ENCODE measurements at places on chromosomes 1 and 21.

- DNase-seq = no peak
These were observed 267.7 kb downstream of the ZNF648 start for GRCh38 chr1:181793831-181794230.

DNA sequence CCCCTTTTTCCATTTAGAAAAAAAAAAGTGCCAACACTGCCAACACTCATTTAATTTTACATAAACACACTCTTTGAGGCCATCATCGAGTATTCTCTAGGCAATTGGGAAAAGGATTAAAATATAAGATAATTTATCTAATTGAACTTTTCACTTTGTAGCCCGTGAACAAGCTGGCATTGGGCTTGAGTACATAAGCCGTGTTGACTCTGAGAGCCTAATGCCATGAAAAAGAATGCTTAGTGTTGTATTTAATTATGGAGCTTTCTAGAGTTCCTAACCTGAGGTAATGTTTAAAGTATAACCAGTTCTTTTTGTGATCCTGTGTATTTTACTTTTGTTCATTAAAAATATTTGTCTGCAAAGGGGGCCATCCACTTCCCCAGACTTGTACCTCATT is 193.8 kb downstream of the LYPLAL1 start:
- DNase-seq = no peak

DNA sequence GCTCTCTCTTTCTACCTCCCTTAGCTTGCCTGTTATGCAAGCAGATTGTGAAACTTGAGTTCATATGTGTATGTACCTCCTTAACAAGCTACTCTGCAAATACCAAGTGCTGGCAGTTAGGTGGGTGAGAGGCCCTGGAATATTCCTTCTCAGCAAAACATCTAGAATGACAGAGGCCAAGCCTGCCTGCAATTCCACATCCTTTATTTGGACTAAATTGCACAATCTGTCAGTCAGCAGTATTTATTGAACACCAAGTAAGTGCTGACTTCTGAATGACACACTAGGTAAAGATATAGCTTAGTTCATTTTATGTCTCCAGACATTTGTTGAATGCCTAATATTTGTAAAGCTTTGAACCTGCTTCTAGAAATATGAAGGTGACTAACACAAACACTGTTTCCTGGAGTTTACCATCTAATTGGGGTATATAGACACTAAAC is 87.5 kb downstream of the RGL1 start:
- DNase-seq = no peak

- no peak for DNase-seq
These were observed 102.3 kb downstream of the KCNJ15 start for GRCh38 chr21:38359090-38359489.

- no peak for DNase-seq
These were observed 310.9 kb downstream of the MATN1 start for GRCh38 chr1:30412241-30413110.

- no peak for DNase-seq
These were observed 1523.0 kb upstream of the B3GALT2 start for GRCh38 chr1:194709439-194709838.

DNA sequence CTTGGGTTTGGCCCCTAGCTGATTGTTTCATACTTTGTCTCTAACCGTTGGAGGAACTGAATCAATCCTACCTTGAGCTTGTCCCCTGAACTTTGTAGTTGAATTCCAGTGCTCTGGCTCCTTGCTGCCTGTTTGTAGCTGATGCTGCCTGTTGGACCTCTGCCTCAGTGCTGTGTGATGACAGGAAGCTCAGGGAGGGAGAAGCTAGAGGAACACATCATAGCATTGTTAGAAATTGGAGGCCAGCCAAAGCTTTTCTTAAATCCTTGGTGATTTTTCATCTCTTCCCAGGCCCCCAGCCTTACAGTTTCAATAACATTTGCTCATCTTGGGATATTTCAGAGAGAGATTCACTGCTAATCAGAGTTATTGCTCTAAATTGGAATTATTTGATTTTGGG is 34.0 kb downstream of the MACF1 start:
- DNase-seq = no peak

- no peak for DNase-seq
These were observed 27.3 kb downstream of the KCNQ4 start for GRCh38 chr1:40810927-40811326.

DNA sequence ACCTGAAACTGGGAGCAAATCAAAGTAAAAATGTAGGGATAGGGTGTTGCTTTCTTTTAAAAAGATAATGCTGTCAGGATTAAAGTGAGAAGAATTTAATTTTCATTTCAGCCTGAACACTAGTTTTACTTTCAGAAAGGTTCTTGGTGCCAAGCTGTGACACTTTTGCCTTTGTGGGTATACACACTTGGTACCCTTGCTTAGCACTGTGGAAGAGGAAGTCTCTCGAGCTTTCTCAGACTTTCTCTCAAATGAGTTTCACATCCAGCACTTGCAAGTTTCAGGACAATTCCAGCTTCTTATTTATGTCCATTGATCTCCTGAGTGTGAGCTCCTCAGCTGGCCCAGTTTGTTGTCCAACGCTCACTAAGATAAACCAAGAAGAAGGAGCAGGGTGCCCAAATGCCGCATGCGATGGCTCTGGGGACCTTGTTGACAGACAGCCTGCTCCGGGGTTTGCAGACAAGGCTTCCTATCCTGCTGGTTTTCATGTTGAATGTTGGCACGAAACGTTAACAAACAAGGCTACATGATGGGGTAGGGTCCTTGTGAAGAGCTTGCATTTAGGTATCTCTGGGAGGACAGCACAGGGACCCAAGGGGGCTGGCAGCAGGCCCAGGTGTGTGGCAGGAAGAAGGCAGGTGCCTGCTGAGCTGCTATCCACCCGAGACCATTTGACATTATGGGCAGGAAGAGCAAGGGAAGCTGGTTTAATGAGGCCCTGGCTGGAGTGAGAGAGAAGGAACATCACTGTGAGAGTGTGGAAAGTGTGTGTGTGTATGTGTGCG is 79.7 kb downstream of the POFUT2 start:
- no peak for DNase-seq

DNA sequence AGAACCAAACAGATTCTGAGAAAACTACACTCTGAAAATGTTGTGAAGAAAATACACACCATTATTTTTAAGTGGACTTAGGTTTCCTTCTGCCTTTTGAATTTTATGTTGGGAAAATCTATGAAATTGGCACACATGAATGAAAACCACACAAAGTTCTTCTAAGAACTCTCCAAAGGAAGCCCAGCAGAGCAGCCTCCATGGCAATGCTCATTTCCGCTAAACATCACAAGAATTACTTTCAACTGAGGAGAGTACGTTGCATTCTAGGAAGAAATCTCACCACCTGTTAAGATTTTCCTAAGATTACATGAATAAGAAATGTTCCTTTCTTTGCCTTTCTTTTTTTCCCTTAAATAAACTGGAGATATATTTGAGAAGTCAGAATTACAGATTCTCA is 154.2 kb downstream of the BARHL2 start:
- DNase-seq = no peak

DNA sequence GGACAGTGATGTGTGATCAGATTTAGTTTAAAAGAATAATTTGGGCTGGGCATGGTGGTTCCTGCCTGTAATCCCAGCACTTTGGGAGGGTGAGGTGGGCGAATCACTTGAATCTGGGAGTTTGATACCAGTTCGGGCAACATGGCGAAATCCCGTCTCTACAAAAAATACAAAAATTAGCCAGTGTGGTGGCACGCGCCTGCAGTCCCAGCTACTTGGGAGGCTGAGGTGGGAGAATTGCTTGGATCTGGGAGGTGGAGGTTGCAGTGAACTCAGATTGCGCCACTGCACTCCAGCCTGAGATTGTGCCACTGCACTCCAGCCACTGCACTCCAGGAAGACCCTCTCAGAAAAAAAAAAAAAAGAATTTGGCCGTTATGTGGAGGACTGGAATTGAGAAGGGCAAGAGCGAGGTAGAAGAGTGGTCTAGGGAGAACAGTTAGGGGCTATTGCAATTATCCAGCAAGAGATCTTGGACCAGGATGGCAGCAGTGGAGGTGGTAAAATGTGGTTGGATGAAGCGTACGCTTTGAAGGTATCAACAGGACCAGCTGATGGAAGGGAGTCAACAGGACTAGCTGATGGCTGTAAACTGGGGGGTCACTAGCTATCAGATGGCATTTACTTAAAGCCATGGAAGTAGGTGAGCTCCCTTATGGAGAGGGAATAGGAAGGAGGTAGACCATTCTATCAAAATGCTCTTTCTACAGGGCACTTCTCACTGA is 9.6 kb downstream of the BTBD19 start:
- no peak for DNase-seq

DNA sequence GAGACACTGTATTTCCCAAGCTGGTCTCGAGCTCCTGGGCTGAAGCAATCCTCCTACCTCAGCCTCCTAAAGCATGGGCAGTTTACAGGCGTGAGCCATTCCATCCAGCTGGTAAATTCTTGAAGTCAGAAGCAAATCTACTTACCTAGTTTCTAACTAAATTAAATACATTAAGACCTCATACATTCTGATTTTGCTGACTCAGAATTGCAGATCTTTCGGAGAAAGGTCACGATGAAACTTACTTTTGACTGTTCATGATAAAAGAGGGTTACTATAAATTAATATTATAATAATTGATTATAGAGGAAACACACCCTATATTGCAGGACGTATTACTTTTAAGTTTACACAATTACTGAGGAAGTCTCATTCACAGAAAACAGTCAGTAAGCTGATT is 132.3 kb downstream of the ZZZ3 start:
- no peak for DNase-seq

DNA sequence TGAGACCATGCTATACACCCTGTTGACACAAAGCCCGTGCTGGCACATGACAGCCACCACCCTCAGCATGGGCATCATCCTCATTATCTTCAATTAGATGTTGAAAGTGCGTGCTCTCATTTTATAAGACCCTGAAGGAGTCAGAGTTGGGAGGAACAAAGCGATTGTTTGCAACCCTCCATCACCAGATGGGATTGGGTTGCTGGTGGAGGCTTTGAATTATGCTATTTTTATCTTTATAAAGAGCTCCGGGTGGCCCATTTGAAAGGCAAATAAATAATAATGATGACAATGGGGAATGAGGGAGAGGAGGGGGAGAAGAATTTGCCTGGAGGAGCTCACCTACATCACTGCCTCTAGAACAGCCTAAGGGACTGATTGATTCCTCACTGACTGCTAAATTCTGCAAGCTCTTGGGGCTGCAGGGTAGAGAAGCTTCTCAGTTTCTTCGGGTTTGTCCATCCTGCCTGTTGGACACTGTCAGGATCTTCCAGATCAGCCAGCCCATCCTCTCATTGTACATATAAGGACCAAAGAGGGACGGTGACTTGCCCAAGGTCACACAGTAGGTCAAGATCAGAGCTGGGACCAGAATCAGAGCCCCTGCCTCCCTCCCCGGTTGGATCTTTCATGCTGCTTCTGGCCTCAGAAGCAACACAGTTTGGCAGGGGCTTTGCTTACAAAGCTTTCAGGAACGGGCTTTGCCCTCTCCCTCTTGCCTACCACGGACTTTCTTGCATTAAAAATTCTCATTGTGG is 130.9 kb upstream of the ZBTB40 start:
- no peak for DNase-seq

DNA sequence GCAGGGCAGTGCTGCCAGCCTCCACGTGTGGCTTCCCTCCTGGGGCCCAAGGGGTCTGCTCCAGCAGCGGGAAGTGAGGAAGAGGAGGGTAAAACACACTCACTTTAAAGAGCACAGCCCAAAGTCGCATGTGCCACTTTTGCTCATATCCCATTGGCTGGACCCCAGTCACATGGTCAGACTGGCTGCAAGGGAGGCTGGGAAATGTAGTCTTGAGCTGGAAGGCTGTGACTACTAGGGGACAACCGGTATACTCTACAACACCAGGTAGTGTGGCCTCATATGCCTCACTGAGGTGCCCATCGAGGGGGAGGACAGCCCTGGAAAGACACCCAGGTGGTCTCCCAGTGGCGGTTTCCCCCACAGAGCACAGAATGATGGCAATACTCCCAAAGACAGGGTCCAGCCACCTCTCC is 45.2 kb downstream of the CAMK2N1 start:
- peak; percentile 87 for DNase-seq

GRCh38 chr21:18801468-18801867 is 397.9 kb upstream of the TMPRSS15 start:
- DNase-seq = peak; percentile 57

GRCh38 chr1:175297291-175297690 is 104.7 kb upstream of the KIAA0040 start:
- no peak for DNase-seq

DNA sequence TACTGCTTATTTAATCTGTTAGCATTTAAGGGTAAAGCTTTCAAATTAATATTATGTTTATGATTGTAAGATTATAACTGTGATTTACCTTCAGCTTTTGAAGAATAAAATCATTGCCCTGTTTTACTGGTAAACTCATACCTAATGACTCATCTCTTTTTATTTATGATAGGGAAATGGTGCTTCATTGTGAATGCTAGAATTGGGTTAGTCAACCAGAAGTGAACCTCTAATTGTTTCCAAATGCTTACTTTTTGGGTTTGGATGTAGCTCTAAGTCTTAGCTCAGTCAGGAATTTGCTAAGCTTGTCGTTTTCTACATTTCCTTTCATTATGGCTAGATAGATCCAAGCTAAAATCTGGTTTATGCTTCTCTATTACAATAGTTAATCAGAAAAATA is 59.4 kb downstream of the SLC30A7 start:
- no peak for DNase-seq

DNA sequence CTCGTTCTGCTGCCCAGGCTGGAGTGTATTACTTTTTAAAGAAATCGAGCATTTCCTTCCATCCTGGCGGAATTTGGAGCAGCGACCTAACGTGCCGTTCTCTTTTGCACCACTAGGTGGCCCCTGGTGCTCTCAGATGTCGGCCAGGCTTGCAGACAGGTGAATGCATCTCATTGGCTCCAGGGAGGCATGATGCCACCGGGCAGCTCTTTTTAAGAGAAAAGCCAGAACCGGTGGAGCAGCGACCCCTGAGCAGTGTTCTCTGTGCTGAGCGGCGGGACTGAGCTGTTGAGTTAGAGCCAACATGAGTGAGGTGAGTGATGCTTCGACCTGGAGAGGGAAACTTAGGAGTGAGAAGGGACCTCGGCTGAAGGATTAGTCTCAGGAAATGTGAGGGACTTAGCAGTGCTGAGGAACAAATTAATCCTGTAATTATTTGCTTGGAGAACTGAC is at the start of gene PCP4:
Gene PCP4 (plus strand): TSS at position 241 of the 453 bp plus-strand sequence. CDS start 64 bp downstream, at position 305.
- DNase-seq = peak; percentile 66

GRCh38 chr1:204349602-204350001 is 10.1 kb downstream of the PLEKHA6 start:
- DNase-seq = no peak

GRCh38 chr1:14190508-14190907 is 408.0 kb upstream of the KAZN start:
- DNase-seq = no peak

- DNase-seq = no peak
These were observed 80.5 kb downstream of the PDE9A start for GRCh38 chr21:42733874-42734273.

GRCh38 chr1:229651546-229651945 is 25.5 kb downstream of the URB2 start:
- DNase-seq = no peak

DNA sequence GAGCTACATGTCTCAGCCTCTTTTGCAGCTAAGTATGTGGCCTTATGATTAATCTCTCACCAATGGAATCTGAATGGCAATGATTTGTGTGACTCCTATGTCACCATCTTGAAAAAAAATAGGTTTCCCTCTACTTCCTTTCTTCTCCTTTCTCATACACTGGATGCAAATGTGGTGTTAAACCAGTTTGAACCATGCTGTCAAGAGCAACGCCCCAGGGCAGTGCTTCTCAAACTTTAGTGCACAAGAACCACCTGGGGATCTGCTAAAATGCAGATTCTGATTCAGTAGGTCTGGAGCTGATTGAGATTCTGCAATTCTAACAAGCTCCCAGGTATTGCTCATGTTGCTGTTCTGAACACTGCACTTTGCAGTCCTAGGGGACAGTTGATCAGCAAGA is 44.7 kb upstream of the ZNF644 start:
- no peak for DNase-seq

Data from NAMALWA (cell line).